Stimulated activated CD4-positive, alpha-beta T cell treated with anti-CD3 and anti-CD28 coated beads, Interleukin-1b, Interleukin-23, amount 100 ng/mL, for 24 hours (primary cell): ENCODE measurements at places on chromosomes 7 and 10.

GRCh38 chr10:93415693-93416092, 66.4 kb downstream of the MYOF start:
- no peak for DNase-seq

DNA sequence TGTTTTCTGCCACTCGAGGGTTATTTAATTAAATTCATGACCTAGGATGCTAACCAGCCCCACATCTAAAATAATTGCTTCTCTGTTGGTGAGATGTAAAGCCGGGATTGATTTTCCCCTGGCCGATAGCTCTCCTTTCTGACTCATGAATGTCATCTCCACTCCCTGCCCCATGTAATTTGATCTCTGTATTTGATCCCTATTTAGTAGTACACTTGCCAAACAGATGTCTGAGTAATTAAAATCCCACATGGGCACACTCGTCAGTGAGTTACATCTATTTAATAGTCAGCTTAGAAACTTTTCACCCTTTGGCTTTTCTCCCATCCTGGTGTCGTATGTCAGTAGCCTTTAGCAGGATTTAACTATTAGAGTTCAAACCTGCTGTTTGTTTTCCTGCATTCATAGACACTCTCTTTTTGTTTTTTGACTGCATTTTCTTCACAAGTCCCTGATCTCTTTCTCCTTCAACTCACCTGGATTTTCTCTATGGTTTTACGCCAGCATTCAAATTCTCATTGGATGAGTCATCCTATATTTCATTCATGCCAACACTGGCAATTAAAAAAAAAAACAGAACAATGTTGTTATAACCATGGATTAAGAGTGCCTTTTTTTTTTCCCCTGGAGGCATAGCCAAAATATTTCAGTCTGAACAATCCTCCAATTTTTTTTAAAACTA, 82.7 kb downstream of the SPAG6 start:
- no peak for DNase-seq

GRCh38 chr10:131453721-131454634, 142.5 kb upstream of the TCERG1L start:
- DNase-seq, result peak; percentile 11

DNA sequence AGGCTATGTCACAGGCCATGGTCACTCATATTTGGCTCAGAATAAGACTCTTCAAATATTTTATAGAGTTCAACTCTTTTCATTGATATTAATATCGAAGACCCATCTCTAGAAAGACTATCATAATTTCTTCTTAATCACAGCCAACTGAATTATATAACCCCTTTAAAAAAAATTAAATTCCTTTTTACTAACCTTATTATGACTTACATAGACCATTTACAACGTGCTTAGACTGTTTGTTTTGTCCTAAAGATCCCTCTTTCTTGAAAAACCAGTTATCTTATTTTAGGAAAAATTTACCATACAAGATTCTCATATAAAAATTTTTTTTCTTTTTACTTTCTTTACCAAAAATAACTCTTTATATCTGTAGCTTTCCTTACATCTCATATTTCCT, 10.2 kb upstream of the TMEM254 start:
- no peak for DNase-seq

DNA sequence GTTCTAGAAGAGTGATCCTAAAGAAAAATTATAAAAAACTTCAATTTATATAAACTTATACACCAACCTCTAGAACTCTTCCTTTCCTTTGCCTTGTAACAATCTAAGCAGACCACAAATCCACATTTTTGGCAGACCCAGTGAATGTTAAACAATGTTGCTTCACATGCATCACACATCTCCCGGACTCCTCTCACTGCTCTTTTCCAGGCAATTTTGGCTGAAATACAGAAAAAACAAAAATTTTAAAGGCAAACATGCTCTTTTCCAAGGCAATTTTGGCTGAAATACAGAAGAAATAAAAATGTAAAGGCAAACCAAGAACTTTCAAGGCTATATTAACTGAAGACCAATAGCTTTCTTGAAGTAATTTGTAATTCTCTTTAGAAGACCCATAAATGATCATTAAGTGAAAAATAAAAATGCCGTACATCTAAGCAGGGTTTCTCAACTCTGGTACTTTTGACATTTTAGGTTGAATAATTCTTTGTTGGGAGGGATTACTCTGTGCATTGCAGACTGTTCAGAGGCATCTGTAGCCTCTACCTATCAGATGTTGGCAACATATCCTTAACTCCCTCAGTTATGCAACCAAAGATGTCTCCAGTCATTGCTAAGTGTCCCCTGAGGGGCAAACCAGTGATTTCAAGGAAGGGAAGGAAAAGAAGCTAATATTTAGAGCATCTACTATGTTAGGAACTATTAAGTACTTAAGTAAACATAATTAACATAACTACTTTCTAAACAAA, 64.4 kb downstream of the NRBF2 start:
- DNase-seq, result no peak

- peak; percentile 44 for DNase-seq
Observed at GRCh38 chr7:97835296-97836138, 36.7 kb downstream of the ASNS start.

GRCh38 chr10:11863353-11864109, 40.4 kb downstream of the PROSER2 start:
- no peak for DNase-seq

GRCh38 chr10:96440361-96441292, 73.1 kb downstream of the TLL2 start:
- DNase-seq, result no peak

GRCh38 chr10:70253878-70254765, 20.9 kb upstream of the PPA1 start:
- no peak for DNase-seq

- DNase-seq, result no peak
Observed at GRCh38 chr7:70795948-70796347, 336.0 kb upstream of the GALNT17 start.

DNA sequence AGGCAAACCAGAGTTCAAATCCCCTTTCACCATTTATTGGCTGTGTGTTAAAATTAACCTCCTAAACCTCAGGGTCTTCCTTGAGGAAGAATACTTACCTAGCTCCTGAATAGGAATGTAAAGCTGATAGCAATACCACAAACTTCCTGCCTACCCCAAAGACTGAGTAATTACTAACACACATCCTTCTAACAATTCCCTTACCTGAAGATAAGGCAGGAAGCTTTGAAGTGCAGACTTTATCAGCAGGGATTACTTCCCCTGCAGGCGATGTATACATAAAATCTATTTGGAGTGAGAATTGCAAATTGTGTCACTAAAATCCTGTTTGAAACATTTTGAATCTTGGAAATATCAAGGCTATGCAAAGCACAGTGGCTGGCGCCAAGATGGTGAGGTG, 21.2 kb downstream of the EVX1 start:
- no peak for DNase-seq

GRCh38 chr7:121187676-121188075, 141.1 kb upstream of the WNT16 start:
- no peak for DNase-seq

- no peak for DNase-seq
Observed at GRCh38 chr7:1106793-1107421, 19.0 kb downstream of the GPER1 start.

GRCh38 chr10:35890676-35891495, 248.8 kb upstream of the FZD8 start:
- DNase-seq, result no peak

DNA sequence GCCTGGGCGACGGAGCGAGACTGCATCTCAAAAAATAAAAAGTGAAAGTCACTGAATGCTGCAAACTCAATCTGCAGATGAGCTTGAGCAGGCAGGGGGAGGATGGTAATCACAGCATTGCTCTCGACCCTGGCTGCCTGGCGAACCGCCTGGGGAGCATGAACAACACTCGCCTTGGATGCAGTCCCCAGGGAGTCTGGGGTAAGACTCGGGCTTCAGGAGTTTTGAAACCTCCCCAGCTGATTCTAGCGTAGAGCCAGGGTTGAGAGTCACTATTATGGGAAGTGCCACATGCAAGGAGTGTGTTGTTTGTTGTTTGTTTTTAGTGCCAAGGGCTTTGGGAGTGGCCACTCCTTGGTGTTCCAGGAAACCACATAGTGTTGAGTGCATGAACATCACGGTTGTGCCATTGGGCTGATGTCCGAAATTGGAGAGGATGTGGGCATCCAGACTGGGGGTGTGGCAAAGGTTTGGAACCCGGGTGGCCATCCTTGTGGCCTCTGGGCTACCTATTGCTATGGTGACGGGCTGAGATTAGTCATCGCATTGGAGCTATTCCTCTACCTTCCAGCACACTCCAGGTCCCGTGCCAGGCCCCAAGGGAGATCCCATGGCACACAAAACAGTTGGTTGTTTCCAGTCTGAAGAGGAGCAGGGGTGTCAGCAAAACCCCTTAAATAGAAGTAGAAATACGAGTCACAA, 92.6 kb downstream of the RGS10 start:
- DNase-seq, result no peak

GRCh38 chr10:133142523-133143199, 17.4 kb upstream of the KNDC1 start:
- no peak for DNase-seq
